A549 treated with GW870086 at 1 μM for 4 hours (cell line): ENCODE measurements at places on chromosomes 5 and 9. TPM values are rescaled to one million over a fixed set of nuclear protein-coding genes. Genes with fewer than 3 reads are reported as not detected.

GNPDA1 gene
- 61.6 to 77.7 TPM (median 64.4 TPM) in 5 replicates for total RNA-seq

C5orf15 gene
- 48.1 to 56.8 TPM (median 54.9 TPM) in 5 replicates for total RNA-seq

IRX4 gene
- total RNA-seq, result 0.25 to 0.53 TPM (median 0.45 TPM) in 5 replicates

RANBP3L gene
- not detected in 5 replicates for total RNA-seq

HDAC3 gene
- 43.3 to 53.6 TPM (median 48.3 TPM) in 5 replicates for total RNA-seq

FBLL1 gene
- total RNA-seq, result 0.10 to 0.19 TPM (median 0.11 TPM) in 3 of 5 replicates, not detected in the others

TLE1 gene
- 92.0 to 101 TPM (median 96.8 TPM) in 5 replicates for total RNA-seq

IL13 gene
- total RNA-seq, result 0.12 TPM in 1 of 5 replicates, not detected in the others

GTF2H2 gene
- total RNA-seq, result 7.7 to 13.5 TPM (median 10.0 TPM) in 5 replicates

SNX24 gene
- 18.3 to 23.8 TPM (median 23.1 TPM) in 5 replicates for total RNA-seq

QRFP gene
- total RNA-seq, result not detected in 5 replicates

PRSS3 gene
- total RNA-seq, result 12.8 to 18.7 TPM (median 14.2 TPM) in 5 replicates

ANKH gene
- 13.4 to 24.3 TPM (median 20.2 TPM) in 5 replicates for total RNA-seq

SPATA31A3 gene
- not detected in 5 replicates for total RNA-seq

SPINK1 gene
- total RNA-seq, result 0.34 to 2.2 TPM (median 0.95 TPM) in 5 replicates

SH3RF2 gene
- 2.5 to 3.8 TPM (median 3.6 TPM) in 5 replicates for total RNA-seq

LCN9 gene
- not detected in 5 replicates for total RNA-seq

SV2C gene
- total RNA-seq, result 0.03 TPM in 1 of 5 replicates, not detected in the others

RNF183 gene
- 0.19 TPM in 1 of 5 replicates, not detected in the others for total RNA-seq

CCL27 gene
- total RNA-seq, result 0.19 TPM in 1 of 5 replicates, not detected in the others

RABL6 gene
- total RNA-seq, result 58.9 to 86.1 TPM (median 79.5 TPM) in 5 replicates

CDH9 gene
- not detected in 5 replicates for total RNA-seq

PCDHA10 gene
- 0.03 to 0.05 TPM (median 0.04 TPM) in 4 of 5 replicates, not detected in the other for total RNA-seq

CENPH gene
- total RNA-seq, result 24.1 to 31.9 TPM (median 29.1 TPM) in 5 replicates

ECM2 gene
- total RNA-seq, result 0.06 to 0.18 TPM (median 0.10 TPM) in 5 replicates

SCGB3A2 gene
- not detected in 5 replicates for total RNA-seq

RNF180 gene
- 0.16 to 0.35 TPM (median 0.29 TPM) in 5 replicates for total RNA-seq

FGFR4 gene
- total RNA-seq, result 18.1 to 25.8 TPM (median 22.7 TPM) in 5 replicates

C9orf72 gene
- 3.3 to 5.8 TPM (median 4.8 TPM) in 5 replicates for total RNA-seq

RFX3 gene
- 0.89 to 2.1 TPM (median 1.6 TPM) in 5 replicates for total RNA-seq

PWWP2A gene
- total RNA-seq, result 8.3 to 11.3 TPM (median 10.5 TPM) in 5 replicates

ACOT12 gene
- total RNA-seq, result 0.07 to 0.08 TPM in 2 of 5 replicates, not detected in the others

SAXO1 gene
- not detected in 5 replicates for total RNA-seq

KIF12 gene
- total RNA-seq, result 1.5 to 2.3 TPM (median 2.0 TPM) in 5 replicates

TXNDC8 gene
- total RNA-seq, result not detected in 5 replicates

MYMK gene
- total RNA-seq, result not detected in 5 replicates

LHX6 gene
- 0.85 to 1.5 TPM (median 1.1 TPM) in 5 replicates for total RNA-seq

ELOVL7 gene
- total RNA-seq, result 8.3 to 12.8 TPM (median 10.0 TPM) in 5 replicates

GFPT2 gene
- 74.4 to 96.5 TPM (median 84.9 TPM) in 5 replicates for total RNA-seq

OR13J1 gene
- not detected in 5 replicates for total RNA-seq

BTNL8 gene
- not detected in 5 replicates for total RNA-seq

LCN15 gene
- total RNA-seq, result not detected in 5 replicates

WDR31 gene
- total RNA-seq, result 0.69 to 1.4 TPM (median 1.2 TPM) in 5 replicates

PLPPR1 gene
- total RNA-seq, result not detected in 5 replicates

HTR4 gene
- not detected in 5 replicates for total RNA-seq

LRRC70 gene
- total RNA-seq, result 0.07 to 0.32 TPM (median 0.16 TPM) in 5 replicates

PHF24 gene
- 0.07 to 0.29 TPM (median 0.16 TPM) in 5 replicates for total RNA-seq

PLCXD3 gene
- total RNA-seq, result 0.09 to 0.25 TPM (median 0.22 TPM) in 5 replicates

PTGES gene
- total RNA-seq, result 172 to 205 TPM (median 174 TPM) in 5 replicates

CDC20B gene
- total RNA-seq, result 0.09 to 0.21 TPM (median 0.10 TPM) in 4 of 5 replicates, not detected in the other

MLANA gene
- not detected in 5 replicates for total RNA-seq

POC5 gene
- total RNA-seq, result 8.4 to 12.5 TPM (median 9.7 TPM) in 5 replicates

HMGCS1 gene
- 56.3 to 63.7 TPM (median 61.4 TPM) in 5 replicates for total RNA-seq

FAM153A gene
- not detected in 5 replicates for total RNA-seq

RABGAP1 gene
- total RNA-seq, result 11.4 to 15.5 TPM (median 13.9 TPM) in 5 replicates

SPINK5 gene
- not detected in 5 replicates for total RNA-seq

PCDHB6 gene
- total RNA-seq, result 0.81 to 1.2 TPM (median 0.89 TPM) in 5 replicates
